Kidney tubule cell (primary cell): ENCODE measurements at places on chromosomes 7 and 10.

- no peak for DNase-seq
Measured at GRCh38 chr7:149414171-149414570, 46.7 kb downstream of the ZNF777 start.

- DNase-seq: no peak
Measured at GRCh38 chr10:70176441-70176840, 6.1 kb upstream of the SAR1A start.

- peak; percentile 50 for DNase-seq
Measured at GRCh38 chr10:38054361-38054797, 39.8 kb upstream of the ZNF37A start.

GRCh38 chr7:132872034-132872433, 209.9 kb downstream of the CHCHD3 start:
- DNase-seq: no peak

GRCh38 chr10:130545697-130546096, 409.5 kb downstream of the GLRX3 start:
- no peak for DNase-seq

DNA sequence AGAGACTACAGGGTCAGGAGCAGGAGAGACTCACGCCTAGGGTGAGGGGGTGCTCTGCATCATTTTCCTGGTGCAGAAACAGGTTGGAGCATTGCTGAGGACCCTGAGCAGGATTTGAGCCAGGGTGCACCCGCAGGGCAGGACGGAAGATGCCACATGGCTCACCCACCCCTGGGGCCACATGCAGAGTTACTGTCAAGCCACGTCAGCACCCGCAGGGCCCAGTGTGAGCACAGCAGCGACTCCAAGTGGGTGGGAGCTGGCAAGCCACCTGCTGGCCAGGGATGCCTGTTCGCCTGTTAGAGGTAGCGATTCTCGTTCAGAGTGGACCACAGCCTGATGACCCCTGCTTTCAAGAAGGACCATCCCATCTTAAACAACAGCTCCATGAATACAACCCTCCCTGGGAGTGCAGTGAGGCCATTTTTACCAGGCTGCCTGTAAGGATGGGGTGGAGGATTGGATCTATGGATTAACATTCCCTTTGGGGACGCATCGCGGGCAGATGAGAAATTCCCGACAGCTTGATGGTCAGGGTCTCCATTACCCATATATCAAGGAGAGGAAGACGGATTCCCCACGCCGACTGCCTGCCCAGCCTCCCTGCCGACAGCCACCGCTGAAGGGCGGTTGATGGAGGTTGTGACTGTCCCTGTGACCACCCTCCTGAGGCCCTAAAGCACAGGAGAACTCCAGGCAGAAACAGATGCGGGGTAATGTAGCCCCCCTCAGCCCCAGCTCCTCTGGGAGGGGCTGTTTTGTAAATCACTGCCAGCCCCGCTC, 101.1 kb upstream of the RET start:
- DNase-seq: no peak

DNA sequence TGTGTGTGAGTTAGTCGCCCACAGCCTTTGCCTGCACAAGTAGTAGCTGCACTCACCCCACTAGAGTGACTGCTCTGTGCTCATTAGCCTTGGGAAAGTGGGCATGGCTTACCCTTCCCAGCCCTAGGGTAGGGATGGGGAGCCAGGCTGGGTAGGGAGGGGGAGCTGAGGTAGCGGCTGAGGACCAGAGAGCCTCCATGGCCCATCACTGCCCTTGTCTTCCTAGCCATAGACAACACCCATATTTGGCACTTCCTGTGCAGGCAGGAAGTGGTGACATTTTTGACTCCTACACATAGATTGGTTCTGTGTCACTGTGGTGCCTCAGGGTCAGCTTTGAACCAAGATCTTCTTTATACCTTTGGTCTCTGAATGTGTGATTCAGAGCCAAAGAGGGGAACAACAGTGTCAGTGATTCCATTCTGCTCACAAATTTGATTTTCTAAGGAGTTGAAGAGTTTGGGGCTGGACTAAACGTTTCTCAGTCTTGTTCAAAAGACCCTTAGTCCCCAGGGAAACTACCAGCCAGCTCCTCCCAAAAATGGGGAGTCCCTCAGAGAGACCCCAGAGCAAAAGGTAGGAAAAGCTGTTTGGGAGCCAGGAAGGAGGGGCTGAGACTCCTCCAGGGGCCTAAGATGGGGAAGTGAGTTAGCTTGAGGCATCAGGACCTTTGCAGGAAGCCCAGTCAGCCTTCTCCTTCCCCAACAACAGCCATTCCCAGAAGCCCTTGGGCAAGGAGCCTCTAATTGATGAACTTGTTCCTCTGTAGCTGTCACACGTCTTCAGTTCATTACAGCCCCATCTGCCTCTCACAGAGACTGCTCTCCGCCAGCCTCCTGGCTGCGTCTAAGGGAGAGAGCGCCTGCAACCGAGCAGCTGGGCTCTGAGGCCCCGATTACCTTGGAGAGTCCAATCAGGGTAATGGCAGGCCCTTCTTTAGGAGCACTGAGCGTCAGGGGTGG, 135.0 kb downstream of the CDH23 start:
- DNase-seq: no peak

GRCh38 chr7:131836733-131837132, 280.3 kb upstream of the PODXL start:
- no peak for DNase-seq

DNA sequence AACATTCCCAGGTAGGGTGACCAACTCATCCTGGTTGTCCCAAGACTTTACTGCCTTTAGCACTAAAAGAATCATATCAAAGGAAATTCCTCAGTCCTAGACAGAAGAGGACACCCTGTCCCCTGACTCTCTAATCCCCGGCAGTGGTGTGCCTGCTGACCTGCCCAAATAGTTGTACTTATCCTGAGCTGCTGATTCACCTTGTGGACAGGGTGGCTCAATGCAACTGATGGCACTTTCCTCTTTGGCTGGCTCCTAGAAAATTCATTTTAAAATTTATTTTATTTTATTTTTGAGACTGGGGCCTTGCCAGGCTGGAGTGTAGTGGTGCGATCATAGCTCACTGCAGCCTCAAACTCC, 111.7 kb downstream of the JCAD start:
- peak; percentile 59 for DNase-seq

- no peak for DNase-seq
Measured at GRCh38 chr10:110708776-110709443, 64.8 kb downstream of the RBM20 start.

DNA sequence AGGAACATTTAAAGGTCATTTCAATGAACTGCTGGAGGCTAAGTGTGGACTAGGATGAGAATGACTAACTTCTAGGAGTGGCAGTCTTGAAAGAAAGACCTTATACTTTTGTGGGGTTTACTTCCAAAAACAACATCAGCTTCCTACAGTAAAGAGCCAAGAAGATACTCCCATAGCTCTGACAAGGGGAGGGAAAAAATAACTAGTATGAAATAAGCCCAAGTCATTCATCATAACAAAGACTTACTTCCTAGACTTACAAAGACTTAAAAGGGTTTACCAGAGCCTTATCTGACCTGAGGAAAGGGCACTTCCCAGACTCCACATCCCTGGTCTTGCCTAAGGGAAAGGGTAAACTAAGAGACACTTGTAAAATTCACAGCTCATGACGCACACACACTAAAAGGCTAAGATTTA, 31.7 kb downstream of the ARHGAP12 start:
- DNase-seq: no peak

DNA sequence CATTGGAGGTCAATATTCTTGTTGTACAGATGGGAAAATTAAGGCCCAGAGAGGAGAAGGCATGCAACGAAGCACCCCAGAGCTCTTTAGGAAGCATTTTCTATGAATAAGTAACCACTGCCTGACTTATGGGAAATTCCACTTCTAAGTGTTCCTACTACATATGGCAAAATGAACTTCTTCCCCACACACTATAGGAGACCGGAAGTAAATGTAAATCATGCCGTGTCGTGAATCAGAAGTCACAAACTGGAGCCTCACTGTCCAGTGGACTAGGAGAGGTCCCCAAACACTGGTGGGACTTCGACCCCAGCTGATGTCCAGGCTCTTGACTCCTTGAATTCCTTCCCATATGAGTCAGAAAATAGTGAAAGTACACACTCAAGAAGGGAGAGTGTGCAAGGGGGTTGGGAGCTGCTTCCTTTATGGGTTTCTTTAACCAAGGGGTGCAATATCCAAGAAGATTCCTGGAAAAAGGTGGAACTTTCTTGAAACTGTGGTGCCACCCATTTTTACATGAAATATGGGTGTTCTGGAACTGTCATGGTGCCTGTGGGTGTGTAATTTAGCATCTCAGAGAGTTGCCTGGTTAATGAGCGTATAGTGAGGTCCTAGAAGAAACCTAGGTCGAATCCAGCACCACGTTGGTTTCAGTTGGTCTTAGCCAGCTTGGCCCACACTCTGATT, 6.7 kb downstream of the RASSF4 start:
- DNase-seq: peak; percentile 58

DNA sequence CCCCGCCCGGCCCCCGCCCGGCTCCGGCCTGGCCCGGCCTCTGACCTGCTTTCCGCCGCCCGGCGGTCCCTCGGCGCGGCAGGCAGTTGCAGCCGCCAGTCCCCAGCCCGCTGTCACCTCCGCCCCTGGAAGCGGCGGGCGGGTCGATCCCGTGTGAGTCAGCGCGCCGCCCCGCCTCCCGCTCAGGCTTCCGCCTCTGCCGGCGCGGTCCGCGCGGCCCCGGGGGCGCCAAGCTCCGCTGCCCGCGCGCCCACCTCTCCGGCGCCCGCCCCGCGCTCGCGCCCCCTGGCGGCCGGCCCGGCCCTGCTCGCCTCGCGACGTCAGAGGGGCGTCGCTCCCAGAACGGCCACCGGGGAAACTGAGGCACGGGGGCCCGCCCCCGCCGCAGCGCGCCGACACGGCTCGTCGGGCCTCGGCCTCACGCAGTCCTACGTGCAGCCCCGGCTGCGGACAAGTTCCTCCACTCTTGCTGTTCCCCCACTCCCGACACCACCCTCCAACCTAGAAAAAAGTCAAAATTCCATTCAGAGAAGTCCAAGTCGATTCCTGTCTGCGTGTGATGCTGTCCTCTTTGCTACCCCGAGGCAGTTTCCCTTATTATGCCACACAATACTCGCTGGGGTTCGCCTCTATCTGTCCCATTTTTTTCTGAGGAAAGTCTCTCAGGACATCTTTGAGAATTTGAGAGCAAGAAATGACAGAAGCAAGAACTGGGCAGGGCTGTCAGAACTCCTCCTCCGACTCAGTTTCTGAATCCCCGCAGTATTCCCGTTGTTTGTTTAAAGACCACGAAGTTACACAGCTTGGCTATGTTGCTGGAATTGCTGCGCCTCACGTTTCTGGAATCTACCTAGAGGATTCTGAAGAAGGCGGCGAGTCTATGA, at the start of gene DNMBP:
Gene DNMBP, minus strand, starts transcription at position 155 of the 884 bp plus-strand sequence. CDS start 37,823 bp downstream, outside the sequence.
- DNase-seq: peak; percentile 86

DNA sequence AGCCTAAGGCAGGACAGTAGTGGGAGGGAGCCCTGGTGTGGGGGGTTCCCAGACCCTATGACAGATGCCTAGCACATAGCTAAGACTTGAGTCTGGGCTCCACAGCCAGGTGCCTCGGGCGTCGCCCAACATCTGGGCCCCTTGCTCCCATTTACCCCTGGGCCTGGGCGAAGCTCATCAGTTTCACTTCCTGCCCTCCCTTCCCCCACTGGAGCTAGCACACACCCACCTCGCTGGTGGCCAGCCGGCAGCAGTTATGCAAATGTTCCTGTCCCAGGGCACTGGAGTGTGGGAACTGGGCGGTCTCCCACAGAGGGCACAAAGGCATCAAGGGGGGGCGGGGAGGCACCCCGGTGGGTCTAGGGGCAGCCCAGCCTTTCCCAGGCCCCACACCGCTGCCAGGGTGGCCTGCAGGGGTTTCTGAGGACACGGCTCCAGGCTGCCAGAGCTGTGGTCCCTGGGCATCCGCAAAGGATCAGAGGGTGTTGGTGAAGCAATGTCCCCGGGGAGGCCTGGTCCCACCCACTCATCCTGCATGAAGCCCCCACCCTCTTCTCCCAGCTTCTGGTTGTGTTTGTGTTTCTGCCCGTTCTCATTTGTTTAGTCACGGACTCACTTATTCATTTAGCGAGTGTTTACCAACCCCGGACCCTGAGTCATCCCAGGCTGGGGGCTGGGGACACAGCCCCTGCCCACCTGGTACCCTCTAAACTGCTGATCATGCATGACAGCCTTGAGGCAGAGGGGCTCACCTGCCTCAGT, 20.4 kb downstream of the SH2B2 start:
- peak; percentile 80 for DNase-seq

- DNase-seq: peak; percentile 45
Measured at GRCh38 chr7:149196705-149197171, 1.4 kb downstream of the ZNF282 start.

- DNase-seq: no peak
Measured at GRCh38 chr7:85564861-85565260, 378.0 kb upstream of the SEMA3D start.

DNA sequence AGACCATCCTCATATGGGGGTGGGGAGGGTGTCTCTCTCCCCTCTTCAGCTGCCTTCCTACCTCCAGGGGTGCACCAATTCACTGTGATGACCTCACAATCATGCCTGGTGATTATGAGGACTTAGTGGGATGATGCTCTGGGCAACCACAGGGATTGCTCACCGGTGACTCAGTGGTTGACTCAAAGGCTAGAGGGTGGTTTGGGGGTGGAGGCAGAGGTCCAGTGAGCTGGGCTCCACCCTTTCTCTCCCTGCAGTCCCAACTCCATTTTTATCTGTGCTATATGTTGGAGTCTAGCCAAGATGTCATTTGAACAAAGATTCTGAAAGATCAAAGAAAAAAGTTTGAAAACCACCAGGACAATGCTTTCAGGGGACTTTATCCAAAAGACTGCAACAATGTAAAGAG, 286.9 kb downstream of the KCNMA1 start:
- DNase-seq: peak; percentile 99

- no peak for DNase-seq
Measured at GRCh38 chr10:1120801-1121211, 64.6 kb downstream of the WDR37 start.

- DNase-seq: peak; percentile 97
Measured at GRCh38 chr7:16753102-16753931, at the start of gene TSPAN13. TSPAN13 (plus strand) TSS chr7:16753755; CDS start chr7:16753968, 213 bp downstream.

GRCh38 chr10:95374597-95375209, 83.9 kb upstream of the PDLIM1 start:
- peak; percentile 81 for DNase-seq

DNA sequence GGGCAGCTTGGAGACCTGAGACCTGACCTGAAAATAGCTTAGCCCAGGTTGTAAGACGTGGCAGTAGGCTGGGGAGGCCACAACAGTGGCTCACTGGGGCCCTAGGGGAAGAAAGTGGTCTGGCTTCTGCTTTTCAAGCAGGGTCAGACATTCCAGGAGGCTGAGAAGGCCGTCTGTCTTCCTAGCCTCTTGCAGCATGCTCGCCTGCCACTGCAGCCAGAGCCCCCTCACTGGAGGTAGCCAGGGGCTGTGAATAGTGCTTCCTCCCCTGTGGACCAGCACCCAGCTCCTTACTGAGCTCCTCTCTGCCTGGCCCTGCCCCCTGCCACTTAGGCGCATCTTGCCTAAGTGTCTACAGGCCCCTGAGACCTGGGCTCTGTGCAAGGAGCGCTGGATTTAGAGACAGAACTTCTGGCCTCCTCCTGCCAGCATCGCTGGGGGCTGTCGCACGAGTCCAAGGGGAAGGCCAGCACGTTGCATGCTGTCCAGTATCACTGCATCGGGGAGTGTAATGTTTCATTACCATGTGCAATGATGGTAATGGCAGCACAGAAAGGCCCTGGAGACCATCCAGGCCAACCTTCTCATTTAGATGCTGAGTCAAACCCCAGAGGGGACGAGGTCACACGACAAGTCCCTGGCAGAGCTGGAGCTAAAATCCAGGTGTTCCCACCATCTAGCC, 12.7 kb downstream of the ZMIZ1 start:
- DNase-seq: peak; percentile 71

- DNase-seq: no peak
Measured at GRCh38 chr7:106997487-106998271, 46.8 kb upstream of the PRKAR2B start.
